ENCODE measurements at places on chromosomes 7 and 10. TPM values are rescaled to one million over a fixed set of nuclear protein-coding genes. Genes with fewer than 3 reads are reported as not detected.

DNA sequence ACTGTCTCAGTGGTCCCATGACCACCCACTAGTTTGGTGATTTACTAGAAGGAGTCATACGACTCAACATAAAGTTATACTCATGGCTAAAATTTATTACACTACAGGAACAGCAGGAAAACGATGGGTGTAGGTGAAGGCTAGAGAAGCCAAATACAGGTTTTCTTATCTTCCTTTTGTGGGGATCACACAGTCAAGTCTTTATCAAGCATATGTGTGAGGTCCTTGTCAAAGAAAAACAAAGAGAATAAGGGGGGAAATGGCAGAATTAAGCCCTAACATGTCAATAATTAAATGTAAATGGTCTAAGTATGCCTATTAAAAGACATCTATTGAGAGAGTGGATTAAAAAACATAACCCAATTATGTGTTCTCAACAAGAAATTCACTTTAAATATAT, 47.8 kb upstream of the UBN2 start:
- DNase-seq, result no peak

GRCh38 chr7:155530601-155531000, 15.8 kb downstream of the CNPY1 start:
- DNase-seq, result no peak

DNA sequence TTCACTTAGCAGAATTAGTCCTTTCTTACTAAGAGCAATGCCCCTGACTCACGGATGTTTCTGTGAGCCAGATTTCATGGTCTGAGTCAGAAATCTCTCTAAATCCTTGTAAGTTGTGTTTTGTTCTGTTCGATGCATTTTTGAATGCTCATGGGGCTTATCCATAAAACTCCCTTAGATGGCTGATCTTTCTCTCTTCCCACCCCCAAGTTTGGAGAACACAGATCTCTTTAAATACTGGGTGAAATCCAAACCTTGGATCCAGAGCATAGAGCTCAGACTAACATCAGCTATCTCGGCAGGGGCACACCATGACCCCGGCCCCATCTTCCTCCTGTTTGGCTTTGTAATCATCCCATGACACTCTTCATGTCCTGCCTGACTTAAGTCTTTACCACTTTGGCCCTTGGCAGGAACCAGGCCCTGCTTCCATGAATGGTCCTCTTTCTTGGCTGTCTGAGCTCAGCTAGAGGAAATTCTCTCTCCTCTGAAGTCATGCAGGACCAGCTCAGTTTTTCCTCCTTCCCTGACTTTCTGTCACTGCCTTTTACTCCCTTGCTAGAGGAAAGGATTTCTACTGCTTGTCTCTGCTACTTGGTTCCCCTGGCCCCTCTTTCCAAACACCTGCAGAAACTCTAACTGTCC, 120.4 kb upstream of the RAB11FIP2 start:
- DNase-seq, result no peak

Gene OR13A1
- not detected for total RNA-seq

- no peak for DNase-seq
Measured at GRCh38 chr7:127484954-127485353, 92.4 kb upstream of the ZNF800 start.

DNA sequence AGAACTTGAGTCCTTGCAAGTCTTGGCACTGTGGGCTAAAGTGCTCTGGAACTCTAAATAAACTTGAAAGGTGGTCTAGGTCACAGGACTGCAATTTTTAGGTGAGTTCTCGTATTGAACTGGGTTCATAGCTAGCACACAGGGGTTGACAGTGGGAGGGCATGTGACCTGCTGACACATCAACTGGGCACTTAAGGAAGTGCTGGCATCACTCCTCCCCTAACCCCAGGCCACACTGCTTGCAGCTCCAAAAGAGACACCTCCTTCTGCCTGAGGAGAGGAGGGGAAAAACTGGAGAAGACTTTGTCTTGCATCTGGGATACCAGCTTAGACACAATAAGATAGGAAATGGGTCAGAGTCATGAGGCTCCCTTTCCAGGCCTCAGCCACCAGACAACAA, 38.0 kb upstream of the AASS start:
- no peak for DNase-seq

- DNase-seq, result no peak
Measured at GRCh38 chr7:30249986-30250774, 34.2 kb upstream of the ZNRF2 start.

- DNase-seq, result no peak
Measured at GRCh38 chr10:93065675-93066543, 5.3 kb downstream of the CYP26C1 start.

DNA sequence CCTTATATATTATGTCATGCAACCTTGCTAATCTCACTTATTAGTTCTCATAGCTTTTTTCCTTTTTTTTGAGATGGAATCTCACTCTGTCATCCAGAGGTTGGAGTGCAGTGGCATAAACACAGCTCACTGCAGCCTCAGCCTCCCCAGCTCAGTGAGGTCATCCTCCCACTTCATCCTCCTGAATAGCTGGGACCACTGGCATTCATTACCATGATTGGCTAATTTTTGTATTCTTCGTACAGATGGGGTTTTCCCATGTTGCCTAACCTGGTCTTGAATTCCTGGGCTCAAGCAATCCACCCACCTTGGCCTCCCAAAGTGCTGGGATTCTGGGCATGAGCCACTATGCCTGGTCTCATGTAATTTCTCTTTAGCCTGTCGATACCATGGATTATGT, 89.1 kb upstream of the TRIM24 start:
- no peak for DNase-seq

- DNase-seq, result no peak
Measured at GRCh38 chr7:150663802-150664494, 21.6 kb upstream of the GIMAP2 start.

DNA sequence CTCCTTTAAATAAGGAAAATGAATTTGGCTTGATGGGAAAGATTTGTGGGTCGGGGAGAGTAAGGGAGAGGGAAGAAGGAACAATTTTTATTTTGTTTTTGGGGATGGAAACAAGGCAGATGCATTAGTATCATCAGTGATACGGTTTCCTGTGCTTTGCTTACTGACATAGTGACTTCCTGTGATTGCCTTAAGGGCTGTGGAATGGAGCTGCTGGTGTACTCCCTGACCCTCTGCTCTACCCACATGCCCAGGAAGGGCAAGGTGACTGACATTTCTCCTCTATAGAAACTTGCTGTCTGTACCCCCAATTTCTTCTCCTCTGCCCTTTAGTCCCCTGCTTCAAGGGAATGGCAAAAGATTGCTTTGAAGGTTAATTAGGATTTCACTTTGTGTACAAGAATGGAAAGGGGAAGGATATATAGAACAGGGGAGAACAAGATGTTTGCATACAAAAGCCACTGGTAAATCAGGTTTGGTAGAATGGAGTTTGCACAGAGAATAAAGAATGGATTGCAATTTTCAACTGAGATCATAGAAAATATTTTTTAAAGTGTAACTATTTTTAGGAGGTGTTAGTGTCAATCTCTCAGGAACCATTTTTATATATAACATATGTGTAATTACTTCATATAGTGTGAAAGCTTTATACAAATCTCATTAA, 129.0 kb upstream of the AGR3 start:
- DNase-seq, result no peak

GRCh38 chr7:11077816-11078215, 104.1 kb downstream of the PHF14 start:
- no peak for DNase-seq

Gene CCL26
- not detected for total RNA-seq

Gene FKBP6
- not detected for total RNA-seq

Gene MYL10
- not detected for total RNA-seq

DNA sequence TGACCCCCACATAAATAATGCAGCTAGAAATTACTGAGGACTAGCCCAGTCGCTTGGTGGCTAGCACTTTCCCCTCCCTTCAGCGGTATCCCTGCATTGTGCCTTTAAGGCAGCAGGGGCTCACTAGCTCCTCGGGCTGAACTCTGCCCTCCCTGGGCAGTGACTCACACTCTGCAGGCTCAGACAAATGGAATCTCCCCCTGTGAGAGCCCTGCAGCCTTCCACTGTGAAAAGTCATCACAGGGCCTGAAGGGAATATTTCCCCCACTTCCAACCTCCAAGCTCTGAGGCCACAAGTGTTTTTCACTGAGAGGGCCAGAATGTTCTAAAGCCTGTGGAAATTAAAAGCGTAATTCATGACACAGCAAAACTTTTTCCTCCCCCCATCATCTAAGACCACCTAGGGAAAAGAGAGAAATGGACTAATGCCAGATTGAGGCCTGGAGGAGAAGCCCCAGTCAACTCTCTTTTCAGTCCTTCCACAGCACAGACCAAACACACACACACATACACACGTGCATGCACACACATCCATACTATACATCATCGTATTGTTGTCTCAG, 93.6 kb upstream of the COL1A2 start:
- peak; percentile 80 for DNase-seq

Gene MDFIC
- 18.6 TPM for total RNA-seq

- DNase-seq, result no peak
Measured at GRCh38 chr10:47217113-47217512, 82.9 kb upstream of the GDF10 start.

DNA sequence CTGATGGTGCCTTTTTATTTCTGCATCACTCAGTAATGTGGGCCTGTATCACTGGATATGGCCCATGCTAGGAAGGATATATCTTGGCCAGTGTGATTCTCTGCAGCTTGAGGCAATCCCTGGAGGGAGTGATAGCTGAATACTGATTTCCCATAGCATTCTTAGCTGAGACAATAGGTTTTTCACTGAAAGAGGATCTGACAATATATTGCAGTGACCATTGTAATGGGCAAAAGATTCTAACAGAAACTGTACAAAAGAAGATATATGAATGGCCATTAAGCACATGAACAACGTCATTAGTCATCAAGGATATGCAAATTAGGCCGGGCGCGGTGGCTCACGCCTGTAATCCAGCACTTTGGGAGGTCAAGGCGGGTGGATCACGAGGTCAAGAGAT, 117.8 kb downstream of the KAT6B start:
- DNase-seq, result no peak

- DNase-seq, result no peak
Measured at GRCh38 chr10:2790396-2791188, 276.8 kb upstream of the PFKP start.

GRCh38 chr10:48506147-48506917, 98.5 kb downstream of the ARHGAP22 start:
- peak; percentile 18 for DNase-seq

- no peak for DNase-seq
Measured at GRCh38 chr10:110655320-110655719, 11.2 kb downstream of the RBM20 start.

- DNase-seq, result no peak
Measured at GRCh38 chr10:1180836-1181235, 124.7 kb downstream of the WDR37 start.

DNA sequence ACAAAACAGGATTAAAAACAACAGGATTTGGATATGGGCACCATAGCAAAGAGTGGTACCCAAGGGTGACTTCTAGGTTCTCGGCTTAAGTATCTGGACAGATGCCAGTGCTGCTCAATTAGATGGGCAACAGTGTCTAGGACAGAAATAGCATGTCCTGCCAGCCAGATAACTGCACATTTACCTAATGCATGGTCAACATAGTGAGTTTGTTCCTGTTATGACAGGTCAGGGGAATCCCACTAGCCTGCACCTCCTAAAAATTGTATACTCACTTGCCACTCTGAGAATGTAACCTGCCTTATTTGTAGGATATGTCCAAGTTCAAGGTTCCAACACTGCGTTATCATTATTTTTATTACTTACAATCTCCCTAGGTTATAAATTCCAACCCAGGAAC, 471.7 kb downstream of the GRM8 start:
- no peak for DNase-seq

- peak; percentile 30 for DNase-seq
Measured at GRCh38 chr10:58017719-58018367, 249.9 kb downstream of the IPMK start.

GRCh38 chr10:27568196-27569175, 64.4 kb downstream of the RAB18 start:
- DNase-seq, result no peak

- no peak for DNase-seq
Measured at GRCh38 chr10:33101392-33101787, 143.4 kb upstream of the ITGB1 start.

Gene CARD11
- total RNA-seq, result 9.7 TPM

DNA sequence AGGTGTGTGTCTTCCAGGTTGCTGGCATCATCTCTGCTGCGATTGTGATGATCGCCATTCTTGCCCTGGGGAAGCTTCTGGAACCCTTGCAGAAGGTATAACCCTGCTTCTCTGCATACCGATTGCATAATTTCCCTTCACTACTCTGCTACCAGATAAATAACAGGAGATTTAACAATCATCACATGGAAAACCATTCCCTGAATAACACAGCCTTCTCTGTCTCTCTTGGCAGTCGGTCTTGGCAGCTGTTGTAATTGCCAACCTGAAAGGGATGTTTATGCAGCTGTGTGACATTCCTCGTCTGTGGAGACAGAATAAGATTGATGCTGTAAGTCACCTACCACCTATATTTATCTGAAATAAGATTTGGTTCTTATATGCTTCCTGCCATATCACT, 33.8 kb downstream of the SLC26A4 start:
- DNase-seq, result no peak

DNA sequence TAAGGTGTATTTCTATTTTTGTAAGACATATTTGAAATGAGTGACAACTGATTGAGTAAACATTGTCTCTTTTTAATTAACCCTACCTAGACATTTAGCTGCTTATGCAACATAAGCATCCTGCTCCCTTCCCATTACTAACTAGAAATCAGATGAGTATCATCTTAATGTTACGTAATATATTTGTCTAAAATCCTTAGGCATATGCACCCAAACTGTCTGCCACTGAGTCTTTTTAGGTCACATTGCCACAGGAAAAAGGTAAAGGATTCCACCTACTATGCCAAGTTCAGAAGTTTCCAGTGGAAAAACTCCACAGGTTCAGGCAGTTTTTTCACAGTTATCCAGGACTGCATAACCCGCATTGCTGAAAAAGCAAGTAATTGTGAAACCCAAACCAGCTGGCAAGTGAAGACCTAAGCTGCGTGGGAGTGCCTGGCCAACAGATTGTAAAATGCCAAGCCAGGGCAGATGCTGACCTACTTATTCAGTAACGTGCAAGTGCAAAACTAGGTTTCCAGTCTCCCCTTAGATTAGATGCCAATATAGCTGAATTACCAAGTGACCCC, 983.7 kb downstream of the GATA3 start:
- no peak for DNase-seq

Gene JAKMIP3
- total RNA-seq, result 0.54 TPM

- no peak for DNase-seq
Measured at GRCh38 chr10:86031-86430, 36.9 kb upstream of the TUBB8 start.
